Activated naive CD4-positive, alpha-beta T cell treated with anti-CD3 and anti-CD28 coated beads for 36 hours (primary cell): ENCODE measurements at places on chromosomes 5 and 9. TPM values are rescaled to one million over a fixed set of nuclear protein-coding genes. Genes with fewer than 3 reads are reported as not detected.

DNA sequence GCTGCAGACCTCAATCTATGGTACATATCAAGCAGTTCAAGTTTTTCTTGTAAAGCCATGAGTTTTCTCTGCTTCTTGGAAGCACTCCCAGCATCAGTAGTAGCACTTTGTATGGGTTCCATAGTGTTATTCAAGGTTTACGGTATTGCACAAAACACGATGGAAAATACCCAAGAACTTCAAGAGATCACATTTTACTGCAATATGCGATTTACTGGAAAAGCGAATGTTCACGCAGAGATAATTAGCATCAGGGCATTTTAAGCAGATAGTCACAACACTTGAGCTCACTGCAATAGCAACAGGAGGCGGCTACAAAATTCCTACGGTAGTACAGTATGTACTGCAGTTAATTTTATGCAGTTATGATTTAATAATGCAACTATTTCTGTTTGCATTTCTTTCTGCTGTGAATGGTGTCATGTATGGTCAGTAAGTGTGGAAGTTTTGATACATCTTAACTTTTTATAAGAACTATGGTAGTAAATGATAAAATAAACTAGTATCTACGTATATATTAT is 200.8 kb downstream of the SMARCA2 start:
- no peaks in the 10 kb centered on the region for H3K4me1 ChIP-seq
- H3K27ac ChIP-seq: no peak overlapping the region
- DNase-seq: no peak
- no peaks in the 10 kb centered on the region for H3K27me3 ChIP-seq
- no peaks in the 10 kb centered on the region for H3K36me3 ChIP-seq
- no peak overlapping the region for H3K4me3 ChIP-seq

GRCh38 chr9:1709347-1709746 is 305.8 kb upstream of the SMARCA2 start:
- no peaks in the 10 kb centered on the region for H3K4me1 ChIP-seq
- no peak overlapping the region for H3K27ac ChIP-seq
- DNase-seq: peak; percentile 27

DNA sequence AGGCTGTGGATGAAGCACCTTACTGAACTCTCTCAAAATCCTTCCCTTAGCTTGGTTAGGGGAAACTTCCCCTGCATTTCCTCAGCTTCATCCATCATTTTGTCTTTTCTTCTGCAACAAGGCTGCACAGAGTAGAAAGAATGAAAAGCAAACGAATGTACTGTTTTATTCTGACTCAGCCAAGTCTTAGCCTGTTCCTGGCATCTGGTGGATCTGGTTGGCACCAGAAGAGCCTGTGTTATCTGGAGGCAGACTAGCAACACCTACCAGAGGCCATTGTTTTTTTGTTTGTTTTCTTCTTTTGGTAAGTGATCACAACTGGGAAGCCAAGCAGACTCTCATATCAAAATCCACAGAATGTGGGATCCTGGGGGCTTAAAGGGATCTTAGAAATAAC is 200.7 kb downstream of the FANCC start:
- DNase-seq: no peak
- no peak overlapping the region for H3K27ac ChIP-seq
- no peaks in the 10 kb centered on the region for H3K36me3 ChIP-seq
- no peak overlapping the region for H3K4me3 ChIP-seq

DNA sequence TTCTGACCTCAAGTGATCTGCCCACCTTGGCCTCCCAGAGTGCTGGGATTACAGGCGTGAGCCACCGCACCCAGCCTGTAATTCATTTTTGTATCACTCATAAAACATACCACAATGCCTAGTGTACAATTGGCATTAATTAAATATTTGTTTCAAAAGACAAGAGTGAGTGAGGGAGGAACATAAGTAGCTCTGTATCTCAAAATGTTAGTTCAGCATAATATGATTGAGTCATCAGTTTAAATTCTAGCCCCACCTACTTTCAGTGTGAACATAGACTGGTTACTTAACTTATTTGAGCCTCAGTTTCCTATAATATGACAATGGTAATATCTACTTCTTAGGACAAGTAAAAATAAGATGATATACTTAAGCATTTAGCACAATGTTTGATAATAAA is 26.9 kb downstream of the INVS start:
- H3K4me1 ChIP-seq: peaks cover 4% of the 10 kb centered on the region
- H3K27me3 ChIP-seq: no peaks in the 10 kb centered on the region
- peaks cover 15% of the 10 kb centered on the region for H3K36me3 ChIP-seq
- H3K27ac ChIP-seq: no peak overlapping the region

DNA sequence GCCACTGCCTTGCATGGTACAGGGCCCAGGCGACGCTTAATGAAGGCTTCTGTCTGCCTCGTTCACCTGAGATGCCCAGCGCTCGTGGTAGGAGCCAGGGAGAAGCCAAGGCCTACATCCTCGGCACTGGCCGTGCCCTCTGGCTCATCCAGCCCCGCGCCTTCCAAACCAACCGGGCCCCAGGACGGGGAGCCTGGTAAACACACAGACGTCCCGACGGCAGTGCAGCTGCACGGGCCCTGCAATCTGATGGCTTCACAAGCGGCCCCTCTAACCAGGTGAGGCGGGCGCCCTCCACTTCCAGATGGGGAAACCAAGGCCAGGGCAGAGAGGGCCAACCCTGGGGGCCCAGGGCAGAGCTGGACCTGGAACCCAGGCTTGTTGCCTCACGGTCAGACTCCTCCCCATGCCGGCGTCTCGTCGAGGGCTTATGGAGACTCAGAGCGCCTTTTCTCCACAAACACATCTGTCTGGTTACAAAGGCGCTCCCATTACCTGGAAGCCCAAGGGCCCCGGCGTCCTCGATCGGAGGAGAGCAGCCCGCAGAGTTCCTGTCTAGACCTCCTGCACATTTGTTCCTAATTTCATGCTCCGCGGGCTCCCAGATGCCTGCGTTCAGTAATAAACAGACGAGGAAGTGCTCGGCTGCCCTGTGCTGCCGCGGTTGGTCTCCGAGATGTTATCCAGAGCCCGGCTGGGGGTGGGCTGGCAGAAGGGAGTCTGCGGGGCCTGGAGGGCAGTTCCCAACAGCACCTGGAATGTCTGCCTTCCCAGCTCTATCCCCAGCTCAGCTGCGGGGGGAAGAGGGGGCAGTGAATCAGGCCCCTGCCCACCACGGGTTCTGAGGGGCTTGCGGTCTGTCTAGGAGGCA is 23.5 kb downstream of the FAM163B start:
- no peak overlapping the region for H3K4me3 ChIP-seq
- peaks cover 9% of the 10 kb centered on the region for H3K4me1 ChIP-seq
- H3K27me3 ChIP-seq: peaks cover 32% of the 10 kb centered on the region
- no peaks in the 10 kb centered on the region for H3K36me3 ChIP-seq
- DNase-seq: no peak
- no peak overlapping the region for H3K27ac ChIP-seq

DNA sequence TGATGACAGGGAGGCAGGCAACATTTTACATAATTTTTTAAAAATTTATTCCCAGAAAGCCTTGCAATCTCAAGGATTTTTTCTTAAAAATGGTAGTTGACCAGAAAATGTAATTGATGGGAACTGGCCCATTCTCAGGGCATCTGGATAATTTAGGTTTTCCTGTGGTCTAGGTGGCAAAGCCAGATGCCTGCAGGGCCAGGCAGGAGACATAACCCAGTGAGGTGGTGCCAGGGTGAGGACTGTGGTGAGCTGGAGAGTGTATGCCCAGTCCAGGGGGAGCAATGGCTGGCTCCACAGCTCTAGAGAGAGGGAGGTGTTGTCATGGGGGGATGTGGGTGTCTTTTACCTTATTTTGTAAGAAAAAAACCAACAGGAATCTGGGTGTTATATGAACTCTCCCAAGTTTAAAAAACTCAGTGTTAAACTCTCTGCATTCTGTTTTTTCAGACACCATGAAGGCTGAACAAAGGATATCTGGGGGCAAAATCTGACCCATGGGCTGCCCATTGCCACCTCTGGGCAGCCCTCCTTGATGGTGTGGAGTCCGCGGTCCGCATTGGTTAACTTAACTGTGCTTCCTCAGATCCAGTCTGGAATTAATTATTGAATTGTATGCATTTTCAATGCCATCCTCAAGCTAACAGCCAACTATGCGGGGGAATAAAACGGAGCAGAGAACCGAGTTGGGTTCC is 43.9 kb downstream of the BOD1 start:
- no peak overlapping the region for H3K27ac ChIP-seq
- H3K36me3 ChIP-seq: no peaks in the 10 kb centered on the region
- DNase-seq: no peak
- H3K4me3 ChIP-seq: no peak overlapping the region

GRCh38 chr9:113737517-113738271 is 138.4 kb upstream of the ZNF618 start:
- no peaks in the 10 kb centered on the region for H3K36me3 ChIP-seq
- peak; percentile 55 for DNase-seq
- peaks cover 16% of the 10 kb centered on the region for H3K27me3 ChIP-seq
- H3K4me1 ChIP-seq: no peaks in the 10 kb centered on the region
- no peak overlapping the region for H3K4me3 ChIP-seq

- no peak overlapping the region for H3K4me3 ChIP-seq
- no peak for DNase-seq
- no peak overlapping the region for H3K27ac ChIP-seq
- H3K27me3 ChIP-seq: no peaks in the 10 kb centered on the region
- peaks cover 3% of the 10 kb centered on the region for H3K4me1 ChIP-seq
- no peaks in the 10 kb centered on the region for H3K36me3 ChIP-seq
These were observed 142.7 kb downstream of the SGCD start for GRCh38 chr5:156469636-156470035.

DNA sequence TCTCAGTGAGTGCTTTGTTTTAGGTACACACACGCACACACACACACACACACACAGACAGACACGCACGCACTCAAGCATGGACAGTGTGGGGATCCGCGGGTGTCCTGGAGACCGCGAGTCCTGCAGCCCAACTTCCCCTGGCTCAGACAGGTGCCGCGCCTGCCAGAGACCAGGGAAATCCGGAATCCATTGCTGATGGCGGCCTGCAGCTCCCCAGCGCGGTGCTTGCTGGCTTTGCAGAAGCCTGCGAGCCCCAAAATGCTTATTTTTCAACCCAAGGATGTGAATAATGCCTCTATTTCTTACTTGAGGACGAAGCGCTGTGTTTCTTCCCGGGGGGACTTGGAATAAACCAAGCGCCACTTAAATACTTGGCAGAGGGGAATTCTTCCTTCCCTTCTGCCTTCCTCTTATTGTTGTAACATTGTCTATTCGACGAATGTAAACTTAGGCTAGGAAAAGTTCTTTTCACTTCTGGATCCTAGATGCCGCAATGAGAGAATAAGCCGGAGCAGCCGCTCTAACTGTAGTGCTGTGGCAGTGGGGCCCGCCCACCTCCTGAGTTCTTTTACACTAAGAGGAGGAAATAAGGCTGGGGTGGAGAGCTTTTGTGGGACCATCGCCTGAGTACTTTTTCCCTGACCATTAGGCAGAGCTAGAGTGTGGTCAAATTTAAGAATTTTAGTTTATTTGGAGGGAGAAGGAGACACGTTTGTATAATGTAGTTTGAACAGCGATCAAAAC is 802 bp downstream of the ITGA2 start:
- H3K4me3 ChIP-seq: peak overlapping the region; percentile 79
- no peaks in the 10 kb centered on the region for H3K36me3 ChIP-seq
- DNase-seq: peak; percentile 73

GRCh38 chr9:17906176-17906840 is 327.4 kb downstream of the SH3GL2 start:
- no peak for DNase-seq
- H3K4me3 ChIP-seq: no peak overlapping the region
- no peaks in the 10 kb centered on the region for H3K36me3 ChIP-seq
- no peaks in the 10 kb centered on the region for H3K4me1 ChIP-seq
- H3K27me3 ChIP-seq: peaks cover 26% of the 10 kb centered on the region
- H3K27ac ChIP-seq: no peak overlapping the region

GRCh38 chr5:177357459-177358351 is at the start of gene RGS14:
RGS14 (plus strand) TSS chr5:177357924; CDS start chr5:177358025, 101 bp downstream.
- H3K4me3 ChIP-seq: peak within 1 kb of the TSS; percentile 88
- no peaks in the 10 kb centered on the region for H3K27me3 ChIP-seq
- peak within 1 kb of the TSS; percentile 87 for H3K27ac ChIP-seq
- no peaks in the 10 kb centered on the region for H3K36me3 ChIP-seq
- DNase-seq: peak; percentile 73

DNA sequence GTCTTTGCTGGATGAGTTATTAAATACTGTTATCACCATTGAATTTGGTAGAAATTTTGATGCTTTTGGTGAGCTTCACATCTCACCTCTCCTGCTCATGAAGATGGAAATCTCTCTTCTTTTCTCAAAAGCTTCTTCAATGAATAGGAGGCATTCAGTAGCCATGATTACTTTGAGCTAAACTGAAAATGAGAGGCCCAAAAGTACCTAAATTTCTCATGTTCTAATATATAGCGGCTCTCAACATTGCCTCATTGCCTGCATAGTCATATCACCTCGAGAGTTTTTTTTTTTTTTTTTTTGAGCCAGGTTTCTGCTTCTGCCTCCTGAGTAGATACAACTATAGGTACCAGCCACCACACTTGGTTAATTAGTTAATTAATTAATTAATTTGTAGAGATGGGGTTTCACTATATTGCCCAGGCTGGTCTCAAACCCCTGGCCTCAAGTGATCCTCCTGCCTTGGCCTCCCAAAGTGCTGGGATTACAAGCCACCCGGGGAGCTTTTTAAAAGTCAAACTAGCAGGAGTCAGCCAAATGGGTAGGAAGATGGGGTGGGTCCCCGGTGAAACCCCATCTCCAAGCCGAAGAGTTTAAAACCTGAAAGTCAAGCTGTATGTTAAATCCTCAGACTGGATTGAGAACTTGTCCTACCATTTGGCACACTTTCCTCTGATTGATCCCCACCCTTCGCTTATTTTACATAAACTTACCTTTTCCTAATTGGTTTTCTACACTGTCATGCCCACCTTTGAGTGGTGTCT is 169.0 kb downstream of the DOCK2 start:
- peak overlapping the region; percentile 1 for H3K4me3 ChIP-seq
- H3K36me3 ChIP-seq: peaks cover 35% of the 10 kb centered on the region
- H3K27ac ChIP-seq: peak overlapping the region; percentile 92
- peak; percentile 14 for DNase-seq
- H3K27me3 ChIP-seq: no peaks in the 10 kb centered on the region
- H3K4me1 ChIP-seq: peaks cover 36% of the 10 kb centered on the region

MAPK9 gene
- total RNA-seq: 30.8 TPM

GFRA3 gene
- total RNA-seq: not detected

CDC20B gene
- total RNA-seq: not detected

GLIPR2 gene
- 8.0 TPM for total RNA-seq

ADGRD2 gene
- total RNA-seq: not detected

MAP1B gene
- 0.14 TPM for total RNA-seq
